ENCODE measurements at places on chromosomes 7 and 10. TPM values are rescaled to one million over a fixed set of nuclear protein-coding genes. Genes with fewer than 3 reads are reported as not detected.

ATRNL1 gene
- total RNA-seq = 4.1 TPM

NKX1-2 gene
- total RNA-seq = 0.11 TPM

VSTM2A gene
- total RNA-seq = 0.88 TPM

FRAT2 gene
- 21.3 TPM for total RNA-seq

NRG3 gene
- 0.16 TPM for total RNA-seq

EBLN1 gene
- not detected for total RNA-seq

Measured in A375 (cell line).